GM23248 (cell line): ENCODE measurements at places on chromosomes 16 and 17. TPM values are rescaled to one million over a fixed set of nuclear protein-coding genes. Genes with fewer than 3 reads are reported as not detected.

GRCh38 chr16:79099716-79100115 lies 500.8 kb downstream of the MAF start:
- H3K36me3 ChIP-seq: no peaks in the 10 kb centered on the region
- H3K27me3 ChIP-seq: no peaks in the 10 kb centered on the region
- H3K4me1 ChIP-seq: no peaks in the 10 kb centered on the region
- H3K27ac ChIP-seq: no peak overlapping the region
- H3K4me3 ChIP-seq: no peak overlapping the region

- no peaks in the 10 kb centered on the region for H3K36me3 ChIP-seq
- no peaks in the 10 kb centered on the region for H3K27me3 ChIP-seq
- no peak for DNase-seq
Observed at GRCh38 chr17:11641521-11642275, 43.4 kb downstream of the DNAH9 start.

DNA sequence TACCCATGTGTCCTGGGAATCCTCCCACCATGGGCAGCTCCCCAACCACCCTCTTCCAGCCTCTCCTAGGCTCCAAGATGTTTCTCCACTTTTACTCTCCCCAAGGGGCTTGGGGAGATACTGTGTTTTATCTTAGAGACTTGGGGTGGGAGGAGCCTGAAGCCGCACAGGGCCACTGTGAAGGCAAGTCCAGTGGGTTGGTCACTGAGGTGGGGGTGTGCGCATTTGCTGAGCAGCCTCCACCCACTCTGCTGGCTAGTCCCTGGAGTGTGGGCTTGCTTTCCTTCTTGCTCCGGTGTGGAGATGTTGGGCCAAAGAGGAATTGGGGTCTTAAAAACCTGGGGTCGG lies 4.1 kb upstream of the CLDN9 start:
- no peak overlapping the region for H3K4me3 ChIP-seq
- peaks cover 6% of the 10 kb centered on the region; the same call in 1 of the 2 replicates for H3K4me1 ChIP-seq
- H3K27ac ChIP-seq: no peak overlapping the region

DNA sequence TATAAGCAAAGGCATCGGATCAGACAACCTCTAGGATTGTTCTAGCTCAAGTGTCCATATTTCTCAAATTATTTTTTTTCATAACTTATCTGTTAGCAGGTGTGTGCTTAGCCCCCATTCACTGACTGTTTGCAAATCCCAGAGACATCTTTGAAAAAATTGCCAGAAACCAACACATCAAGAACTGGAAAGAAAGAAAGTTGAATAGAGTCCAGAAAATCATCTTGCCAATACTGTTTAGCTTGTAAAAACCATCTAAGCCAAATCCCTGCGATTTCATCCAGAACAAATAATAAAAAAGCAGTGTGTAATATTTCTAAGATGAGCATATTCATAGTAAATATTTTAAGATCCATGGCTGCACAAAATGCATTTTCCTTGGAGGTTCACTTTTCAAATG lies 64.5 kb downstream of the WSCD1 start:
- no peaks in the 10 kb centered on the region for H3K27me3 ChIP-seq
- H3K27ac ChIP-seq: no peak overlapping the region
- no peaks in the 10 kb centered on the region for H3K36me3 ChIP-seq
- H3K4me1 ChIP-seq: no peaks in the 10 kb centered on the region
- no peak for DNase-seq

DNA sequence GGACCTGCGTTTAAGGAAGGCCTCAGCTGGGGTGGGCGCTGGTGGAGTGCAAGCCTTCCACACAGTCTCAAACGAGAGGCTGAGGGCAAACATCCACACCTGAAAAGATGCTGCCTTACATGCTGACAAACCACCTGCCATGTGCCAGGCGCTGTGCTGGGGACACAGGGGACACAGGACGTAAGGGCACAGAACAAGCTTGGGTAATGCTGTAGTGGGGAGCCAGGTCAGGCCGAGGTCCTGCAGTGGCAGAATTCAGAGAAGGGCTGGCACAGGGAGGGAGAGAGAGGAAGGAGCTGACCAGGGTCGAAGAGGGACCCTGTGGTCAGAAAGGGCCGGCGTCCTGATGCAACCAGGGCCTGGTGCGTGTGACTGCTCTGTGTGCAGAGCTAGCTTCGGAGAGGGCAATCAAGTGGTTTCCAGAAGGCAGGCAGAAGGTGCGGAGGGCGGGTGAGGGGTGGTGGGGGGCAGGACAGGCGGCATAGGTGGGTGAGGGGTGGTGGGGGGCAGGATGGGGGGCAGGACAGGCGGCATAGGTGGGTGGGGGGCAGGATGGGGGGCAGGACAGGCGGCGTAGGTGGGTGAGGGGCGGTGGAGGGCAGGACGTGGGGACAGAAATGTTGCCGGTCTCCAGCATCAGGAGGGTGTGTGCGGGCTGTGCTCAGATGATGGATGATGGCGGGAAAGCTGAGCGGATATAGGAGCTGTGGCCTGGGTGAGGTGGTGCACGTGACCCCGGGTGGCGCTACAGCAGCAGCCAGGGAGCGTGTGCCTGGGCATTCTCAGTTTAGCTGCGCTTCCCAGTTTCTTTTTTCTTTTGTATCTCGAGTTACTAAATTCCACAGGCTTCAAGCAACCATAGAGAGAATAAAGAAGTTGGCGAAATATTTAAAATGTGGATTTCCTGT lies 18.8 kb downstream of the TELO2 start:
- DNase-seq: no peak
- H3K27me3 ChIP-seq: no peaks in the 10 kb centered on the region
- no peak overlapping the region for H3K27ac ChIP-seq
- no peaks in the 10 kb centered on the region for H3K36me3 ChIP-seq

- no peak overlapping the region for H3K4me3 ChIP-seq
- no peak for DNase-seq
- H3K27me3 ChIP-seq: no peaks in the 10 kb centered on the region
Observed at GRCh38 chr17:42571435-42572225, 4.7 kb downstream of the MLX start.

DNA sequence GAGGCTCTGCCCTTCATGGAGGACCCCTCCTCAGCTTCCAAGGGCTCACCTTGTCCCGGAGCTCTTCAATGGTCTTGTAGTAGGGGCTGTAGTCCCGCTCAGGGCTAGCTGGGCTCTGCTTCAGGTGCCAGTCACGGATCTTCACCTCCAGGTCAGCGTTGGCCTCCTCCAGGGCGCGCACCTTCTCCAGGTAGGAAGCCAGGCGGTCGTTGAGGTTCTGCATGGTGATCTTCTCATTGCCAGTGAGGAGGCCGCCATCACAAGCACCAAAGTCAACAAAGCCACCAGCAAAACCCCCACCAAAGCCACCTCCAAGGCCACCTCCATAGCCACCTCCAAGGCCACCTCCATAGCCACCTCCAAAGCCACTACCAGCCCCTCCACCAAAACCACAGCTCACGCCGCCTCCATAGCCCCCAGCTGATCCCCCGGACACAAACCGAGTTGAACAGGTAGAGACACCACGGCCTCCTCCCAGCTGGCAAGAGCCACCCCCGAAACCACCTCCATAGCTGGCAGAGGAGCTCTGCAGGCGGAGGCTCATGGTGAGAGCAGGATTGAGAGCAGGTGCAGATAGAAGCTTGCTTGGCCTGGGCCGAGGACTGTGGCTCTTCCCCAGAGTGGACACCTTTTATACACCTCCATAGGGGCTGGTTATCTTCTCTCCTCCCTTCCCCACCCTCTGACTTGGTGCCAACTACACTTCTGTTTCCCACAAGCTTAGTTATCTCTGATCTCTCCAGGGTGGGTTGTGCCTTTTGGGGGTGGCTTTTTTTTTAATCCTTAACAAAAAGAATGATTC lies at the start of gene KRT13:
Gene KRT13, minus strand, starts transcription at position 606 of the 802 bp plus-strand sequence. Its CDS starts 62 bp downstream, at position 544.
- no peaks in the 10 kb centered on the region for H3K27me3 ChIP-seq
- H3K36me3 ChIP-seq: no peaks in the 10 kb centered on the region
- H3K4me1 ChIP-seq: peaks cover 2% of the 10 kb centered on the region; the same call in 1 of the 2 replicates
- DNase-seq: no peak

- no peak for DNase-seq
- no peaks in the 10 kb centered on the region for H3K36me3 ChIP-seq
- no peak overlapping the region for H3K27ac ChIP-seq
- no peak overlapping the region for H3K4me3 ChIP-seq
Observed at GRCh38 chr17:50020841-50021599, 26.0 kb upstream of the DLX3 start.

GRCh38 chr16:73315645-73316044 lies 267.7 kb upstream of the ZFHX3 start:
- H3K4me3 ChIP-seq: no peak overlapping the region
- H3K27ac ChIP-seq: no peak overlapping the region
- no peaks in the 10 kb centered on the region for H3K4me1 ChIP-seq
- peaks cover 6% of the 10 kb centered on the region for H3K27me3 ChIP-seq

DNA sequence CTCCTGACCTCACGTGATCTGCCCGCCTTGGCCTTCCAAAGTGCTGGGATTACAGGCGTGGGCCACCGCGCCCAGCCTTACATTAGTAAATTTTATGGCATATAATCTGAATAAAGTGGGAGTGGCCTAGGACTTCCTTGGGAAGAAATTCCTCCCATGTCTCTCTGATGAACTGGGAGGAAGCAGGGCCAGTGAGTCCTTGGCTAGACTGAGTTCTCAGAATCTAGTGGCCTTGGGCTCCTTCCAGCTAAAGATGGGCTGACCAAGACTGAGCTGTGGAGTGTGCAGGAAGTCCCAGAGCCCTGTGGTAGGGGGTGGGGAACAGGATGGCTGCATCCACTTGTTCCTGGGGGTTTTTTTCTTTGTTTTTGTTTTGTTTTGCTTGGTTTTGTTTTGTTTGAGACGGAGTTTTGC lies 10.0 kb upstream of the NAGLU start:
- peak; percentile 66 for DNase-seq
- no peaks in the 10 kb centered on the region for H3K36me3 ChIP-seq
- H3K27me3 ChIP-seq: no peaks in the 10 kb centered on the region
- H3K4me3 ChIP-seq: no peak overlapping the region
- H3K27ac ChIP-seq: peak overlapping the region; percentile 48

DNA sequence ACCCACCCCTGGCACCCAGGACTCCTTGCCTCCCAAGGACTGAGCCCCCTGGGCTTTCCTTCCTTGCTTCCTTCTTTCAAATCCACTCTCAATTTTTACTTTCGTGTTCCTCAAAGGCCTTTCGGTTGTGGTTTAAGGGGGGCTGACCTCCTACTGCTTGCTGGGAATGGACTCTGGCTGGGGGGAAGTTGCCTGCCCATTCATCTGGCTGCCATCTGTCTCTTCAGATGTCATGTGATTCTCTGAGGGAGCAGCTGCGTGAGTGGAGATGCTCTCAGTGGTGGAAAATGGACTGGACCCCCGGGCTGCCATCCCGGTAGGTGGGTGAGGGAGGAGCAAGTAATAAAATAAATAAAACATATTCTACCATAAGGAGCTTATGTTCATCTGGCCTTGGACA lies 93.8 kb upstream of the RPRML start:
- peaks cover 9% of the 10 kb centered on the region for H3K4me1 ChIP-seq
- H3K4me3 ChIP-seq: no peak overlapping the region
- H3K36me3 ChIP-seq: no peaks in the 10 kb centered on the region
- H3K27ac ChIP-seq: no peak overlapping the region
- no peaks in the 10 kb centered on the region for H3K27me3 ChIP-seq

DNA sequence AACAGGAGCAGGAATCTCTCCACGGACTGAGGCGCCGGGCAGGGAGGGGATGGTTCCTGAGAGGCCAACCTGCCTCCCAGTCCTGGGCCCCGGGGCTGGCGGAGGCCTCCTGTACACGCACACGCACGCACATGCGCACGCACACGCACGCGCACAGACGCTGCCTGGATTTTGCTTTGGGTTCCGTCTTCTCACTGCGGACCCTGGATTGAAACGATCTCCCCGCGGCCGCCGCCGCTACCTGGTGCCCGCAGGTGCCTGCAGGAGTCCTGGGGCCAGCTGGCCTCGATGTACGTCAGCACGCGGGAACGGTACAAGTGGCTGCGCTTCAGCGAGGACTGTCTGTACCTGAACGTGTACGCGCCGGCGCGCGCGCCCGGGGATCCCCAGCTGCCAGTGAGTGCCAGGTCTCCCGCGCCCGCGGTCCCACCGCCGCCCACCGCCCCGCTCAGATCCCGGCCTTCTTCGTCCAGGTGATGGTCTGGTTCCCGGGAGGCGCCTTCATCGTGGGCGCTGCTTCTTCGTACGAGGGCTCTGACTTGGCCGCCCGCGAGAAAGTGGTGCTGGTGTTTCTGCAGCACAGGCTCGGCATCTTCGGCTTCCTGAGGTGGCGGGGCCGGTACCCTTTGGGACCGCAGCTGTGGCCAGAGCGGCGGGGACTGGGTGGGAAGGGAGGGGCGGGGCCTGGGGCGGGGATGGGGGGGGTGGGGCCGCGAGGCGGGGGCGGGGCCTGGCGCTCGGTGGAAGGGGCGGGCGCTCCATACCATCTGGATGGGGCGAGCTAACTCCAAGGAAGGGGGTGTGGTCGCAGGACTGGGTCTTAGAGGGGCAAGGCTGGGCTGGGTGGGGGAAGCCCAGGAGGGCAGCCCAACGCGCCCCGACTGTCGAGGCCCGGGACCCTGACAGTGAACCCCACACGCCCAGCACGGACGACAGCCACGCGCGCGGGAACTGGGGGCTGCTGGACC lies 12.3 kb downstream of the CES4A start:
- 0 out of 2 replicates have a peak, but pooled peaks cover 3% of the 10 kb centered on the region for H3K4me1 ChIP-seq
- peak; percentile 52 for DNase-seq
- H3K27me3 ChIP-seq: no peaks in the 10 kb centered on the region

- H3K4me3 ChIP-seq: no peak overlapping the region
- peaks cover 14% of the 10 kb centered on the region for H3K4me1 ChIP-seq
- DNase-seq: no peak
- no peaks in the 10 kb centered on the region for H3K36me3 ChIP-seq
Observed at GRCh38 chr17:60819447-60820130, 141.9 kb downstream of the BCAS3 start.

- H3K27ac ChIP-seq: no peak overlapping the region
- DNase-seq: no peak
- no peaks in the 10 kb centered on the region for H3K4me1 ChIP-seq
- H3K4me3 ChIP-seq: no peak overlapping the region
Observed at GRCh38 chr16:73796241-73796640, 500.4 kb upstream of the PSMD7 start.

GRCh38 chr16:21276090-21276489 lies 2.0 kb downstream of the CRYM start:
- no peaks in the 10 kb centered on the region for H3K36me3 ChIP-seq
- H3K27ac ChIP-seq: no peak overlapping the region
- H3K4me1 ChIP-seq: no peaks in the 10 kb centered on the region
- H3K27me3 ChIP-seq: peaks cover 52% of the 10 kb centered on the region
- DNase-seq: no peak
- H3K4me3 ChIP-seq: no peak overlapping the region

DNA sequence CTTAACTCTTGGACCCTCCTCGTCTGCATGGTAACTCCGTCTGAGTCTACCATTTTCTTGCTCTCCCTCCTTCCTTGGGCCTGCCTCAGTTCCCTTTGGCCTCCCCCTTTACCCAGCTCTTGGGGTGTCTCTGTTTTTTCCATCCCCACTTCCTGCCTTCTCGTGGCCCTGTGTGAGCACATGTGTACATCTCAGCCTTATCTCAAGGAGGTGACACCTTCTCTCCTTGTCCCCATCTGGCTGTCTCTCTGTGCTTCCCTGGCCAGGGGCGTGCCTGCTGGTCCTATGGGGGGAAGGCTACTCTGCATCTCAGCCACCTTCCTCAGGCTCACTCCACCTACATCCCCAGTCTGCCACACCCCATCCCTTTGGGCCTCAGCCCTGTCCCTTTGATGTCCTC lies 6.6 kb downstream of the CTF1 start:
- DNase-seq: no peak
- no peaks in the 10 kb centered on the region; the same call in 1 of the 2 replicates for H3K4me1 ChIP-seq
- no peaks in the 10 kb centered on the region for H3K27me3 ChIP-seq
- H3K4me3 ChIP-seq: peak overlapping the region; percentile 74; the same call in 1 of the 2 replicates
- H3K27ac ChIP-seq: peak overlapping the region; percentile 68; the same call in 1 of the 2 replicates

The CDH1 gene
- polyA plus RNA-seq: 0.04 TPM in 2 replicates

The RANBP10 gene
- 5.8 and 6.1 TPM in 2 replicates for polyA plus RNA-seq

The WWOX gene
- polyA plus RNA-seq: 3.8 and 4.5 TPM in 2 replicates

The OR2C1 gene
- polyA plus RNA-seq: 0.27 TPM in 1 of 2 replicates, not detected in the other

The TMEM101 gene
- 24.4 and 25.0 TPM in 2 replicates for polyA plus RNA-seq

The GHDC gene
- polyA plus RNA-seq: 11.1 and 13.0 TPM in 2 replicates

The CD19 gene
- polyA plus RNA-seq: not detected in 2 replicates

The SPAG7 gene
- 97.7 and 107 TPM in 2 replicates for polyA plus RNA-seq

The PARN gene
- polyA plus RNA-seq: 31.7 and 35.4 TPM in 2 replicates

The PRSS36 gene
- 0.19 and 2.2 TPM in 2 replicates for polyA plus RNA-seq
